ENCODE measurements at places on chromosomes 3 and 15.

- DNase-seq: no peak
Measured at GRCh38 chr3:150346981-150347863, 60.9 kb upstream of the TSC22D2 start.

DNA sequence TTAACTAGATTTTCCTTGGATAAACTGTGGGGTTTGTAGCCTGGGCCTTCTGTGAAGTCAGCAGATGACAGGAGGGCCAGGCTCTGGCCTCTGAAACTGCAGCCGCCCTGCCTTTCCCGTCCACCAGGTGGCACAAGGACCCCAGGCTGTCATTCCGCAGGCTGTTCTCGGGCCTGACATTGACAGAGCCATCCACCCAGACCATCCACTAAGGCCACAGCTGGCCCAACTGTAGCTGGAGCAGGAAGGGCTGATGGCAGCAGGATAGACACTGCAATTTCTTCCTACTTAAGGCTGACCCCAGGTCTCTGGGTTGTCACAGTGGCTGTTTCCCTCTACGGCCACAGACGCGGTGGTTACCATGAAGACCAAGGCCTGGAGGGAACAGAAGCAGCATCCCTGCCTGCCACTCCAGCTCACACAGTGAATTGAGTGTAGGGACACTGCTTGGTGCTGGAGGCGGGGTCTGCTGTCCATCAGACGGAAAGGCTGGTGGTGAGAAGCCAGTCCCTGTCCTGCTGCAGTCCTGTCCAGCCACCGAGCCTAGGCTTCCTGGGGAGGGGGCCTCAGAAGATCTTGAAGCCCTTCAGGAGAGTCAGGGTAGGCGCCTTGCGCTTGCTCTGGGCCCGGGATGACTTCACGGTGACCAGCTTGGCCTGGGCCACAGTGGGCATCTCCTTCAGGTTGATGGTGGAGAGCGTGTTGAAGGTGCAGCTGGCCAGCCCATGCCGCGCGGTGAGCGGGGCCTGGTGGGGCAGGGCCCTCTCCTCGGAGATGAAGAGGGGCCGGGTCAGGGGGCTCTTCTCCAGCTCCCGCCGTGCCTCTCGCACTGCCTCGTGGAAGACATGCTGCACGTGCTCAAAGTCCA, 9.4 kb downstream of the SLC51B start:
- peak; percentile 37 for DNase-seq

DNA sequence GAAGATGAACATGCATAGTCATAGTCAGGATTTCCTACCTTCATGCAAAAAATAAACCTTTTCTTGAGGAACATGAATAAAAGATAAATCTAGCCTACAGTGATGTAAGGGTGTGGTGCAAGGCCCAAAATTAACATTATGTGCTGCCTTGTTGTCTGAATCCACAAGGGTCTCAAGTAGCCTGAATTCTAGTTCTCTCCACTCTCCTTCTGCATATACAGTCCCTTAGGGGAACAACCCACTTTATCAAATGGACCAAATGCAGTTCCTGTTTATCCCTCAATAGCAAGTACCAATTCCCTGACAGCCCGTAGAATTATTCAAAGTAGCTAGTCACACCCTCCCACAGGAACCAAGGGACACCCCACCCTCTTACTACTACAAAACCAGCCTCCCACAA, 284.0 kb downstream of the ZIC4 start:
- DNase-seq: no peak

- DNase-seq: no peak
Measured at GRCh38 chr3:19148768-19149091, 420 bp downstream of the KCNH8 start.

DNA sequence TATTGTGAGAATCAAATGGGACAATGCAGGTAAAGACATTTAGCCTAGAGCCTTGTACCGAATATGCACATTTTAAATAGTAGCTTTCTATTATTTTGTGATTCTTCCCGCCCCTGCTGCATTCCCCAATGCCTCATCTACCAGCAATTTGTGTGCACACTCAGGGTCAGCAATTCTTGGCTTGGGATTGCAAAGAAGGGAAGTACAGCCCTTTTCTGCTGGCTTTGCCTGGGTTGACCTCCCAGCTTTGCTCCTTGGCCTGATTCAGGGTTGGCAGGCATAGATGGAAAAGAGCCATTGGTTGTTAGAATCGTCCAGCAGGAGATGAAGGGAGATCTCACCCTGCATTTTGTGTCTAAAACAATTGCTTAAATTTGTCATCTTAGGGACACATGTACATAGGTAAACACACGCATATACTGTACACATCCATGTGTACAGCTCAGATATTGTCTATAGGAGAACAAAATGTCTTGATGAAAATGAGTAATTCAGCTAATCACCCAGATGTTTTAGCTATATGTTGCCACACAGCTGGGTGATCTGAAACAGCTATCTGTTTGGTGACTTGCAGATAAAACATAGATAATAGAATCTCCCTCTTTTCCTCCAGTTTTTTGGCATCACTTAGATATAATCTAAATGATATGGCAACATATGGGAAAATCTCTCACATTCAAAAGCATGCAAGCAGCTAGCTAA, 340.9 kb upstream of the TBL1XR1 start:
- no peak for DNase-seq

GRCh38 chr3:116939091-116939490, 229.5 kb downstream of the TUSC7 start:
- DNase-seq: no peak

DNA sequence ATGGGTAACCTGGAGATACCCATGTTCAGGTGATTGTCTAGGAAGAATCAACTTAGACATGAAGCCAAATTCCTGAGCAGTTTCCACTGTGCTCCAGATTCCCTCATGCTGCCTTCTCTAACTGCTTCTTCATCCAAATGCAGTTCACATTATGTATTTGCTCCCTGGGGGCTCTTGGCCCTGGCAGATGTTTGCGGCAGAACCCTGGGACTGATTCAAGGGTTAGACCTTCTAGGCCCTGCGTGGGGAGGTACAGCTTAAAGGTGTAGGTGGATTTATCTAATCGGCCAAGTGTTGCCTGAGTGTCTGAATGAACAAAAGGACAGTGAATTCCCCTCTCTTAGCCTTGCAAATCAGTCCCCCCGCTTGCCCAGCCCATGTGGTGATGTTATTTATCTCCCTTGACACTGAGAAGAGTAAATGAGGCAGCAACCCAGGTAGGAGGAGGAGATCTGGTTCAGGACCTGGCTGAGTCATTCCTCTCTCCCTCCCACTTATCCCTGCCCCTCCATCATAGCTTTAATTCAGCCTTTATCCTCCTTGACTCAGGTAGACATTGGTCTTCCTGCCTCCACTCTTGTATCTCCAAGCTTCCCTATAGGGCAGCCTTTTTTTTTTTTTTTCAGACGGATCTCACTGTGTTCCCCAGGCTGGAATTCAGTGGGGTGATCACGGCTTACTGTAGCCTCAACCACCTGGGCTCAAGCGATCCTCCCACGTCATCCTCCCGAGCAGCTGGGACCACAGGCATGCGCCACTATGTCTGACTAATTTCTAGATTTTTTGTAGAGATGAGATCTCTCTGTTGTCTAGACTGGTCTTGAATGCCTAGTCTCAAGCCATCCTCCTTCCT, 54.8 kb downstream of the MAGEF1 start:
- DNase-seq: no peak

DNA sequence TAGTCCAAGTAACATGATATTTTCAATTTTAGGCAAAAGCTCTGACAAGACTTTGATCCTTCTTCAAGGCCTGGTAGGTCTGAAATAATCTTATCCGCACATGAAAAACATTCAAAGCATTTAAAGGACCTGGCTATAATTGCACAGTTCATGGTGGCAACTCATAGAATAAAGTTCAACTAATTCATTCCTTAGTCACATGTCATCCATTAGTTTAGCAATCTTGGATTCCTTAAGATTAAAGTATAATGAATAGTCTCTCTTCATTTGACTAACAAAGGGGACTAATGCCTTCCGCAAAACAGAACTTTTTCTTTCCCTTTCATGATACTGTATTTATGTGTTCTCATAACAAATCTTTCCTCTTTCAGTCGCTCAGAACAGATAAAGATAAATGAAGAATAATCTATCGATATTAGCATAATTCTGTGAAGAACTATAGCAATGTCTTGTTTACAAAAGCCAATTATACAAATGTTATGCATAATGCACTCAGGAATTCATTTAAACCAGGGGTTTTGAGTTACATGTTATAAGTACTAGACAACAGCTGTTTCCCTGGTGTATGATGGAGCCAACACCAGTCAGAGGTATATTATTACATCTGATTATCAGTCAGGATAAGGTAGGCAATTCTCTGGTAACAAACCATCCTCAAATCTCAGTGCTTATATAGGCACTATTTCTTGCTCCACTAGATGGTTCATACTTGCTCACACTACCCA, 172.5 kb downstream of the POTEB3 start:
- no peak for DNase-seq

DNA sequence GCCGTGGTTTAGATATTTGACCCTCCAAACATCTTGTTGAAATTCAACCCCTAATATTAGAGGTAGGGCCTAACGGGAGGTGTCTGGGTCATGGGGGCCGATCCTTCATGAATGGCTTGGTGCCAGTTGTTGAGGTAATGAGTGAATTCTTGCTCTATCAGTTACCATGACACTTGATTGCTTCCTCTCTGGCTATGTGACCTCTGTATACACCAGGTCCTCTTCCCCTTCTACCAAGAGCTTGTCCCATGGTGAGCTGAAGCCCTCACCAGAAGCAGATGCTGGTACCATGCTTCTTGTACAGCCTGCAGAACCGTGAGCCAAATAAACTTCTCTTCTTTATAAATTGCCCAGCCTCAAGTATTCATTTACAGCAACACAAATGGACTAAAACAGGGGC, 41.8 kb upstream of the TIPARP start:
- no peak for DNase-seq

GRCh38 chr3:28989646-28990089, 291.2 kb upstream of the RBMS3 start:
- no peak for DNase-seq

DNA sequence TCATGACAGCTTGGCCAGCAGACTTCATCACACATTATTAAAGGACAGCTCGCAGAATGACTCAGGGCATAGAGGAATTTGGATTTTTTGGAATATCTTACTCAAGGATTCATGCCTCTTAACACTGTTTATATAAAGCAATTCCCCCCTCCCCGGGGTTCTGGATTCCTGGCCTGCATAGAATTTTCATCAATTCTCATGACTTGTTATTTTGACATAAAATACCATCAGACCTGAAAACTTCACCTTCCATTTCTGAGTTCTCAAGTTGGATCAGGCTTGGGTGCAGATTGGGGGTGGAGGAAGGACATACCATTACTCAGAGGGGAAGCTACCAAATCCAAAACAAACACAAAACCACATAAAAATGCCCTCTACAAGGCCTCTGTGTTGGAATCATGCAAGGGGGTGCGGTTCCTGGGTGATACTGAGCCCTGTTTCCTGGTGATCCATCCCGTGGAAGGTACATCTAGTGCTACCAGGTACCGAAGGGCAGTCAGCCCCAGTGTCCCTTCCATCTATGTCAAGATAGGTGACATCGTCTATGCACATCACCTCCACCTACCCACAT, 95.3 kb downstream of the DAPK2 start:
- no peak for DNase-seq

DNA sequence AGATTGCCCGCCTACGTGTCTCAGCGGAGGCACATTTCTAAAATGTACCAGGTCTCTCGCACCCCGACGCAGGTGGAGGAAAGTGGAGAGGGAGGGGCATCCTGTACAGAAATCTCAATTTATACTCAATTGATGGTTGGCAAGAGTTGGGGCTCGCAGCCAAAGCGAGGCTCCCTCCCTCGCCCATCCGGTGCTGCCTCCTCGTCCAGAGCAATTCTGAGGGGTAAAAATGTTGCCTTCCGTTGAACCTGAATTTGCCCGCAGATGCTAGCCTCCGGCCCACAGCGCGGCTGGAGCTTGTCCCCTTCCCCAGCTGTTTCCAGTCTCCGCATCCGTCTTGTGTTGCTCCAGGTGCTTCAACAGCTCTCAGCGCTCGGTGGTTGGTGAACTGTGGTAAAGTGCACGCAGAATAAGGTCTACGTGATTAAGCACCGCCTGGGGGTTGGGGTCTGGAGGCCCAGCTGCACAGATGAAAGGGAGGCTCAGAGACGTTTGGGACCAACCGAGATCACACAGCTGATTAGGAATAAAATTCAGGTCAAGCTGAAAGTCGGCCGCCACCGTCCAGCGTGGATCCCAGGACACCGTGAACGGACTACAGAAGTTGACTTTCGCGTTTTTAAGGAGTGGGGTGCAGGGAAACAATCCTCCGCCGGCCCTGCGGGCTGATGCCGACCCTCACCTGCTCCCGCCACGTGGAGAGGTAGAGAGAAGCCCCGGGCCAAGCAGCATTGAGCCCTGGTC, 846 bp upstream of the POLG start:
- peak; percentile 18 for DNase-seq

- no peak for DNase-seq
Measured at GRCh38 chr3:176655404-176656094, 541.7 kb downstream of the TBL1XR1 start.

DNA sequence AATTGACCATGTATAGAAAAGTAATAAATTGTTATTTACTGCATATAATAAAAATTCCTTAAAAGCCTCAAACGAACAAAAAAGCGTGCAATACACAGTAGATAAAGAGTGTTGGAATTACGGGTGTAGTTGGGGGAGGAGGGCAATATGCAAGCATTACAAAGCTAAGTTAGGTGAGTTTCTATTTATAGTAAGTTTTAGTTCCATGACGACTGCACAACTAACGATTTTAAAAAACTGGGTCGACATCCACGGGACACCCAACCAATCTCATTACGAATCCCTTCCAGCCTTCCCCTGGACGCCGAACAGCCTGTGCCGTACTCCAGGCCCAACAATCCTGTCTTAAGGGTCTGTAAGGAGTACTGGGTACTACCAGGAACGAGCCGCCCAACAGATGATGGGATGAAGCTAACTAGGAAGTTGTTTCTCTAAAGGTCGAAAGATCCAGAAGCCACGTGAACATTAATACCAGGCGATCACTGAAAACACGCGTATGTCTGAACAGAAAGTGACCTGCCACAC, 677 bp downstream of the POLQ start:
- DNase-seq: peak; percentile 3

DNA sequence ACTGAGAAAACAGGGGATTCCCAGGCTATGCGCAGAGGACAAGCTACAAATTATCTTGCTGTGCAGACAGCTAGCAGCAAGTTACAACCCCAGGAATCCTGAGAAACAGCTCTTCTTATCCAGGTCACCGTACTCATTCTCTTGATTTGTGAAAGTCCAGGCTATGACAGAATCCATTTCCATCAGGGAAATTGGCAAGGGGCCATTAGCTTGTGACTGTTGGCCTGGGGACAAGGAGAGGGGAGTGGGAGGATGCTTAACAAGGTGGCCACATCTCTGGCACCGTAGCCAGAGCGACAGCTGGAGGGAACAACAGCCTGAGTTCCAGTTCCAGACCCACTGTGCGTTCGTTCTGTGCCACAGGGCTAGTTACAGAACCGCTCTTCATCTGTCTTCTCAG, 44.9 kb upstream of the PLXNA1 start:
- no peak for DNase-seq

Data from CD4-positive, alpha-beta T cell (primary cell).